ENCODE measurements at places on chromosomes 7 and 10.
A peak's percentile ranks its signal among the peaks of the same experiment; 100 is the strongest.

GRCh38 chr7:6276911-6277408 lies 4.5 kb upstream of the CYTH3 start:
- no peak for DNase-seq

DNA sequence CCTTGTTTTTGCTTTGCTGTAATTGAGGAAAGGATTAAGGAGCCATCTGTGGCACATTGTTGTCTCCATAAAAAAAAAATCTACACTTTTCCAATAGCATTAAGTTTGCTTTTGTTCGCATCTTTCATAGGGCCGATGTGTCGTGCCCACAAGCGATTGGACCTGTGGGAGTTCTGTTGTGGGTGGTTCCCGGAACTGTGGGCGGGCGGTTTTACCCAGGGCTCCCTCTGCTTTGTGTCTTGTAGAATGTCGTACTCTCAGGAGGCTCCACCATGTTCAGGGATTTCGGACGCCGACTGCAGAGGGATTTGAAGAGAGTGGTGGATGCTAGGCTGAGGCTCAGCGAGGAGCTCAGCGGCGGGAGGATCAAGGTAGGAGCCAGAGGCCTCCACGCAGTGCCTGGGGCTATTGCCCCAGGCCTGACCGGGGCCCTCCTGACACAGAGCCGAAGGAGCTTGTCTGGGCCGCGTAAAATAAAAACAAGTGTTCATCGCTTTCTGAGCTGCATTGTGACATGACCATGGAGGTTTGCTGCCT lies 92.4 kb downstream of the ACTR3B start:
- DNase-seq, result no peak

DNA sequence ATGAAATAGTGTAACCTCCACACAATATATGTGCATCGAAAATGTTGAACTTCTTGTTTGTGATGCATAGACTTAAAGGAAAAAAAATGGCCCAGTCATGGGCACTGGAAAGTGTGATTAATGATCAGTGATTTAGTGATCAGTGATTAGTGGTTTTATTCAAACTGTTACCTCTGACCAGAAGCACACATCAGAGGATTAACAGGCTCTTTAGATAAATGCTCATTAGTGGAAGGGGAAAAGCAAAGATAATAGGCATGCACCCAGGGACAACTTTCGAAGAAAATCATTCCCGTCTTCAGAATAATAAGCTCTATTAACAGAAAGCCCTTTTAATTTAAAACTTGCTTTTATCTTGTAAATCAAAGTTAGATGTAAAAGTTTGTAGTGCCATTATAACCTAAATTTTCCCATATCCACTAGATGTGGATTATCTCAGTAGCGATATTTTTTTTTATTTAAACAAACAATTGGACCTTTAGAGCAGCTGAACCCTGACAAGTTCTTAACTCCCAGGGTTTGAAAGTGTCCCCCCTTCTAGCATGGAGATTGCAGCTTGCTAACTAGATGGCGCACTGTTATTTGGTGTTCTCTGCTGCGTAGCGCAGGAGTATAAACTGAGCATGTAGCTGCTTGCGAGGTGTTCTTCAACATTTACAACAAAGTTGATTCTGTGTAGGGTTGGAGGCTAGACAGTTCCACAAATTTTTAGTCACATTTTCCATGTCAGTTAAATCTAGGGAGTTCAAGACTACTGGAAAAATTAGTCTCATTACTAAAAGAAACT lies at the start of gene CREB5:
TSS of gene CREB5 (plus strand) at position 643 of the 787 bp plus-strand sequence. CDS start 397 bp downstream, outside the sequence.
- no peak for DNase-seq

DNA sequence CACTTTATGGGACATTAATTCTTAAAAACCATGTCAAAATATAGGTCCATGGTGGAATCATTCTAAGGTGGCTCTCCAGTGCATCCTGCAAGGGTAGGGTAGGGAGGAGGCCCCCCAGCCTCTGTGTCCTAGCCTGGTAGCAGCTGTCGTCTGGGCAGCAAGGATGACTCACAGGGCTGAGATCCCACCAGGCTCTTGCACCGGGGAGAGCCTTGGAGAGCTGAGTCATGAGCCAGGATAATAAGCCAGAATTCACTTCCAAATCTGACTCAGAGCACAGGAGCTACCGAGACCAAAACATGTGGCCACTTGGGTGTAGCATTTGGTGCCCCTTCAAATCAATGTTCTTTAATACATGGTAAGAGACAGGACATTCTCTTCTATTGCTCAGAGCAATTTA lies 298.5 kb downstream of the NEBL start:
- peak; percentile 20 for DNase-seq

GRCh38 chr10:50275650-50276235 lies 24.4 kb upstream of the ASAH2 start:
- peak; percentile 1 for DNase-seq

GRCh38 chr7:40223451-40224127 lies 88.8 kb downstream of the SUGCT start:
- DNase-seq, result no peak

GRCh38 chr7:20796500-20796899 lies 9.8 kb upstream of the SP8 start:
- DNase-seq, result no peak

DNA sequence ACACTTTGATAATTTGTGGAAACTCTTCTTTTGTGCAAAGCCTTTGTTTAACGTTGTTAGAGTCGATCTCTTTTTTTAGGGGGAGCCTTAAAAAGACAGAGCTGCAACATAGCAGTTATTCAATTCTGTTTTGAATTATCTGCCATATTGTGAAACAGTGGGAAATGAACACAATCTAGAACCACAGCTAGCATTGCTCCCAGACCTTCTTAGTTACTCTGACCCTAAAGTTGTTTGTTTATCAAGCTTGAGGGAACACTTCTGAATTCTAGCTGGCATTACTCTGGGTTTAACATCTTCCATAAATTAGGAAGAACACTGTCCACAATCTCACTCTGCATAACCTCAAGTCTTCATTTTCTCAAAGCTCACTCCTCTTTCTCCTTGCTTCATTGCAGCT lies 217.7 kb downstream of the PRKG1 start:
- no peak for DNase-seq
